ENCODE measurements at places on chromosomes 4 and X. TPM values are rescaled to one million over a fixed set of nuclear protein-coding genes. Genes with fewer than 3 reads are reported as not detected.

ASB9 gene
- total RNA-seq, result 10.6 TPM

TMEM154 gene
- total RNA-seq, result 8.6 TPM

CCDC149 gene
- 7.7 TPM for total RNA-seq

TASL gene
- not detected for total RNA-seq

UGT8 gene
- total RNA-seq, result 4.3 TPM

FHDC1 gene
- 0.88 TPM for total RNA-seq

REELD1 gene
- total RNA-seq, result not detected

GRXCR1 gene
- not detected for total RNA-seq

HAUS7 gene
- total RNA-seq, result 20.2 TPM

ARL13A gene
- total RNA-seq, result not detected

LRIT3 gene
- total RNA-seq, result 0.15 TPM

CFAP99 gene
- total RNA-seq, result not detected

UGT2B17 gene
- total RNA-seq, result not detected

NXF3 gene
- total RNA-seq, result not detected

FAM156B gene
- total RNA-seq, result 8.7 TPM

All from glomerular endothelial cell (primary cell).